ENCODE measurements at places on chromosomes 5 and 9.

DNA sequence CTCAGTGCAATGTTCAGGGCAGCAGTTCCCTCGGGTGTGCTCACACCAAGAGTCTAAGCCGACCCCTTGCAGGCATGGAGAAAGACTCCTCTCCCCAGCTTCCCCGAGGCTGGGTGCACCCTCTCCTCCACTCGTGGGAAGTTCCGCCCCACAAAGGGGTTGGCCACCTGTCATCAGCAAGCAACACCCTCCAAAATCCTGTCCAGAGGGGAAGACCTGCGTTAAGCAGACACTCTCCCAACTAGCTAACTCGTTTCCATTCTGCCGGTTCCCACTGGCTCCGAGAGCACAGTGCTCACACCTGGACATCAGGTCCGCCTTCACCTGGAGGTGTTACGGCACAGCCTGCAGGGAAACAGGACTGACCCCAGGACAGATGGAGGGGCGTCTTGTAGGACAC, 117.9 kb upstream of the IRX4 start:
- DNase-seq = no peak

DNA sequence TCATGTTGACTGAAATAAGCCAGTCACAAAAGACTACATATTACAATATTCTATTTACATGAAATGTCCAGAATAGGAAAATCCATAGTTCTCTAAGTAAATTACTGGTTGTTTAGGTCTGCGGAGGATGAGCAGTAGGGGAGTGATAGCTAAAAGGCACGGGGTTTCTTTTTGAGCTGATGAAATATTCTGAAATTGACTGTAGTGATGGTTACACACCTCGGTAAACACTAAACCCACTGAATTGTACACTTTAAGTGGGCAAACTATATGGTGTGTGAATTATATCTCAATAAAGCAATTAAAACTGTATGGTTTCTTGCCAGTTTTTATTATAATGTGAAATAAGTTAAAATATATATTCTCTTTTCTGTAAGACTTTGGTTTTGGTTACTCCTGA, 77.7 kb upstream of the TMED7 start:
- DNase-seq = no peak

DNA sequence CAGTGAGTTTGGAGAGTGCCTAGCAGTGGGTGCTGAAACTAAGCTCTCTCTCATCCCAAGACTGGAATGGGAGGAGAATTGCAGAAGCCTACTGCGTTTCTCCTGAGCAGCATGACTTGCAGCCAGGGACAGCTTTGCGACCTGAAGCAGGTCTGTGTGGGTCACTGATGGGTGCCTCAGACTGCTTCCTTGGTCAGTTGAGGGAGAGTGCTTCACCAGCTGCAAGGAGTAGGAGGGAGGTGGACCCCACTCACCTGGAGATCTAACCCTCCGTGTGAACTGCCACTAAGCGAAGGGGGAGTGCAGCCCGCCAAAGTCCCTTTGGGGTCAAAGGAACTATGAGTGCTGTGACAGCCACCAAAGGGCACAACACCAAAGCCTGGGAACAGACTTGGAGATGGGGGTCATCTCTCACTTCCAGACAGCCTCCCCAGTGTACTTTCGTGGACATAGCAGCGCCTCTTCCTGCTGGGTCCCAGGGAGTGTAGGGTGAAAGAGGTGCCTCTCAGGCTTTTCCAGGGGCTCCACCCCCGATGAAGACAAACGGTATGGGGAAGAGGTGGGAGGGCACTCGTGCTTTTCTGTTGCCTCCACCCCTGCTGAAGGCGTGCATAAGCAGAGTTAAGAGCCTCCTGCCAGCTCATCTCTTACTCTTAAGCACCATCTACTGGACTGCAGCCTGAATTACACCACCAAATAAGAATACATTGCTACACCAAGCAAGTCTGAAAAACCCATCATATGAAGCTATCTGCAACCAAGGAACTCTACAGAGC, 34.3 kb upstream of the MACIR start:
- DNase-seq = peak; percentile 64

DNA sequence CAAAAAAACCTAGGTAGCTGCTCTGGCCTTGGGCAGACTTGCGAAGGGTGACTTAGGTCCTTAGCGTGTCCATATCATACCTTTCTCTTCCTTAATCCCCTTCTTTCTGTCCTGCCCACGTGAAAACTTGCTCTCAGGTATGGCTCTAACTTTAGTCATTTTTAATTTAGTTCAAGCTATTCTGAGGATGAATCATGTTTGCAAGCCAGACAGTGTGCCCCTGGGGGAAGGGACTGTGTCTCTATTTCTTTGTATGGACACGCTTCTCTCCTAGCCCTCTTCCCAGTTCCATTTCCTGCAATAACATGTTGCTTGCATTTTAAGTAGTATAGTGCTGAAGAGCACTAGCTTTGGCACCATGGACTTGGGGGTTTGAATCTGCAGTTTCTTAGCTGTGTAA, 120.6 kb downstream of the PTTG1 start:
- DNase-seq = no peak

- DNase-seq = no peak
These were observed 1886.0 kb upstream of the CDH6 start for GRCh38 chr5:29307478-29307877.

DNA sequence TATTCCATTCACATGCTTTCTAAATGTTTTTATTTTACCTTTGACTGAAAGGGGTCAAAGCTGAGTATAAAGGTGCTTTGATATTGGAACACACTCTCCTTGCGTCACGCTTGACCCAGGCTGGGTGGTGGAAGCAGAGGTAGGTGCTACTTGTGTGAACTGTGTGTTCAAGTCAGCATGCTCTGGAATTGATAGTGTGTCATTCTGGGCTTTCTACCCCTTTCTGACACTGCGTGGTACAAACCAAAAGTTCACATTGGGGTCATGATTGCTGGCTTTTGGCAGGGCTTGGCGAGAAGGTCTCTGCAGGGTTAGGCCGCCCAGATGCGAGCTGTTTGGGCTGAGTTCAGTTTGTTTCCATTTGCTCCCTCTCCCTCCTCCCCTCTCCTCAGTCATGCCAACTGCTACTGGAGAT, 131.8 kb downstream of the ADAMTSL1 start:
- no peak for DNase-seq

DNA sequence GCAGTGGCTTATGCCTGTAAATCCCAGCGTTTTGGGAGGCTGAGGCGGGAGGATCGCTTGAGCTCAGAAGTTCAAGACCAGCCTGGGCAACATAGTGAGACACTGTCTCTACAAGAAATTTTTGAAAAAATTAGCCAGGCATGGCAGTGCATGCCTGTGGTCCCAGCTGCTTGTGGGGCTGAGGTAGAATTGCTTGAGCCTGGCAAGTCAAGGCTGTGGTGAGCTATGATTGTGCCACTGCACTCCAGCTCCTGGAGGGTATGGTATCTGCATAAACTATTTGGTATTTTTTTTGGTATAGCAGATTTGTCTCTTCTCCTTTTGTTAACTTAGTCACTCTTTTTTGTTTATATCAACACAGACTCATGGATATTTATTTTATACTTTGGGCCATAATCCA, 61.5 kb upstream of the TEX48 start:
- DNase-seq = no peak

- peak; percentile 30 for DNase-seq
These were observed 315.4 kb downstream of the CTNND2 start for GRCh38 chr5:11588803-11589202.

DNA sequence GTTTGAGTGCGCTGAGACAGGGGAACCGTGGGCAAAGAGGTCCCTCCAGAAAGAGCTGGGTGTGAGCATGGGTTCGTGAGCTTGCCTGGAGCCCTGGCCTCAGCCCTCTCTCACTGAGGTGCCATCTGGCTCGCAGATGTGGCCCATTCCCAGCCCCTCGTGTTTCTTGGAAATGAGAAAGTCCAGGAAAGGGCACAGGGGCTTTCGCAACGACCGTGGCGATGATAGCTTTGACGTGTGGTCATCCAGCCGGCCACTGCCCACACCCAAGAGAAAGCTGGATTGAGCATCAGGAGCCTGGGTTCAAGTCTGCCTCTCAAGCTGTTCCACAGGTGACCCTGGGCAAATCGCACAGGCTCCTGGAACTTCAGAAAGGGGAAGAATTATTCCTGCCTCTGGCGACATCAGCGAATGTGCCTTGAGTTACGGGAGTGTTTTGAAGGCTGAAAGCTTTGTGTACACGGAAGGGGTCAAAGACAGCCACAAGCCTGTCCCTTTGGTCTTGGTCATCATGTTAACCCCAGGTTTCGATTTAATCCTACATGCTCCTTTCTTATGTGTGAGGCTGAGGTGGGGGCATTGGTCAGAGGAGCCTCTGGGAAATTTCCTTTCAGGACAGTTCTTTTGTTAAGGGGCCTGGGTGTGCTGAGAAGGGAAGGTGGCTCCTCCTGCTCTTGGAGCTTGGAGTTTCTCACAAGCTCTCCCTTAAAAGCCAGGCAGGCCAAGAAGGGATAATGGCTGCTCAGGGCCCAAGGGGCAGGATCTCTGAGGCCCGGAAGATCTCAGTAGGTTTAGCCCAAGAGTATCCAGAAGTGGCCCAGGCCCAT, 41.7 kb upstream of the IL17B start:
- no peak for DNase-seq

DNA sequence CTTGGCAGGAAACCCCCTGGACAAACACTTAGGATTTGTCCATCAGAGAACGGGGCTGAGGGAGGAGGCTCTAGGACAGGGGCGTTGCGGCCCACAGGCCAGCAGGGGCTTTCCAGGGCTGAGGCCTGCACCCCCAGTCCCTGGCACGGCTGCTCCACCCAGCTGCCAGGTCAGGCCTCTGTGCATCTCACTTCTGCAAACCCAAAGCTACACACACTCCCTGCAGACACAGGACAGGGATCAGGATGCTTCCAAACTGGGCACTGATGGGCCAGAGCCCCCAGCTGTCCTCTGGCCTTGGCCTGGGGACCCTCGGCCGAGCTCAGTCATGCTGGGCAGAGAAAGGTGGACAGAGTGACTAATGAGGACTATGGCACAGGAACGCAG, 106.2 kb upstream of the SARDH start:
- no peak for DNase-seq

DNA sequence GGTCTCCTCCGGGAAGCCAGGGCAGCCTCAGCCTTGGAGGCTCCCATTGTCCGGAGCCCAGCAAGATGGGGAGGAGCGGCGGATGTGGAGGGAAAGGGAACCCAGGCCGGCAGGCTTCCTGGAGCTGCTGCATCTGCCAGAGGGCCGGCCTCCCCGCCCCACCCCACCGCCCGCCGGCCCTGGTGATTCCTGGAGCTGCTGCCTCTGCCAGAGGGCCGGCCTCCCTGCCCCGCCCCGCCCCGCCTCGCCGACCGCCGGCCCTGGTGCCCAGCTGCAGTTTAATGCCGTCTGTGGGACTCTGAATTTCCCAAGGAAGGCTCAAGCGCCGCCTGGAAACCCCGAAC, 31.6 kb downstream of the EXD3 start:
- DNase-seq = no peak

DNA sequence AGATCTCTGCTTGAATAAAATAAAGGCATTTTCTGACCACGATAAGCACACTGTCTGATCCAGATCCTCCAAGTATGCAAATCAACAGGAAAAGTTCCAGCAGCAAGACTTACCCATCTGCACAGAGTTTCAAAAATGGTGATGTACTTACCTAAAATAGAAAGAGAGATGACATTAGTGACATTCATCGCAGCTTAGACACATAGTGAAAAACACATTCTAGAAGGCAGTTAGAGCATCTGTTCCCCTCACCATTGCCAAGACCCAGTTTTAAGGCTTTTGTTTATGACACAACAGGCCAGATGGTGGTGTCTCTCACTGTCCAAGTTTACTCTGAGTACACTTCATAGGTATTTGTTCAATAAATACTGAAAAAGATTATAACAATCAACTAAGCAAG, 207.7 kb downstream of the PDE4D start:
- DNase-seq = no peak

- DNase-seq = no peak
These were observed 192.4 kb downstream of the MEF2C start for GRCh38 chr5:88690409-88691229.

- no peak for DNase-seq
These were observed at the start of gene ARHGEF28 for GRCh38 chr5:73625944-73626811. ARHGEF28 (plus strand) TSS chr5:73626196; CDS start chr5:73684852, 58,656 bp downstream.

GRCh38 chr5:56737951-56738606, 77.3 kb upstream of the MAP3K1 start:
- no peak for DNase-seq

- DNase-seq = no peak
These were observed 149.8 kb upstream of the PPP1R26 start for GRCh38 chr9:135329571-135330306.

DNA sequence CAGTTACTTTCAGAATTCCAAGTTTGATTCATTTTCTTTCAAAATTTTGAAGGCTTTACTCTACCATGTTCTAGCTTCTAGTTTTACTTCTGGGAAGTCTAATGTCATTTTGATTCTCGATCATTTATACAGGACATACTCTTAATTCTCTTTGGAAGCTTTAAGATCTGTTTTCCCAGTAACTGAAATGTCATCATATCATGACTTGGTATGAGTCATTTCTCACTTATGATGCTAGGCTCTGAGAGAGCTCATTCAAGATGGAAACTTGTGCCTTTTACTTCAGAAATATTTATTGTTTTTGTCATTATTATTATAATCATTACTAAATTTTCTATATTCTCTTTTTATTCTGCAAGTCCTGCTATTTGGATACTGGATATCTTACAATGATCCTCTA, 222.3 kb downstream of the PARP8 start:
- no peak for DNase-seq

DNA sequence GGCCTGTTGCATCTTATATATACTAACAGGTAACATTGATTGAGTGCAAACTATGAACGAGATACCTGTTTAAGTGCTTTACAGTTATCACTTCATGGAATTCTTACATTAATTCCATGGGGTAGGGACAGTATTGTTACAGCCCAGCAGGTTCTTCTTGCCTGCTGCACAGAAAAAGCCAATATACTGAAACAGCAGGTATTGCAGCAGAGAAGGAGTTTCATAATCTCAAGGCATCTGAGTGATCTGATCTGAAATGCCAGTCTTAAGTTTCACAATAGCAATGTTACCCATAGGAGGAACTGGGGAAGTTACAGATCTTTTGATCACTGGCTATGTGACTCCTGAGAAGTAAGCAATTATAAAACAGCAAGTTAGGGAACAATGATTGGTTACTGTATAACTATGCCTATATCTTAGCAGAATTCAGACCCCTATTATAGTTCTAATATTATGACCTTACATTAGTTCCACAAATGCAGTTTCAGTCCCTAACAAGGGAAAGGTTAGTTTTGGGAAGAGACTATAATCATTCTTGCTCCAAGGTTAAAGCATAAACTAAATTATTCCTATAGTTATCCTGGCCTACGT, 126.5 kb upstream of the BNC2 start:
- DNase-seq = no peak

DNA sequence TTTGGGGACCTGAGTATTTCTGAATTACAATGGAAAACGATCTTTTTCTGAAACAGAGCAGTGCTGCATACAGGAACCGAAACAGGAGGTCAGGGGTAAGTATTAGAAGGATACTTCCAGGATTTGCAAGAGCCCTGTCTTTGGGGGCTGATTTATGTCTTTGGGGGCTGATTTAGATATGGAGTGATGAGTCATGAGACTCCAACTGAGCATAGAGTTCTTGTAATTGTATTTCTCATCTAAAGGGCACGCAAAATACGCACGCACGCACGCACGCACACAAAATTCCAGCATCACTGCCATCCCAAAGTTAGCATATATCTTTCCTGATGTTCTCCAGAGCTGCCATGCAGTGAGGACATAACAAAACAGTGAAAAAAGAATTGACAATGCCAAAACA, 414.8 kb upstream of the CCNH start:
- DNase-seq = no peak
